ENCODE measurements at places on chromosomes 7 and 10. TPM values are rescaled to one million over a fixed set of nuclear protein-coding genes. Genes with fewer than 3 reads are reported as not detected.

GATA3 gene
- total RNA-seq = 0.86 TPM

GOLGA7B gene
- 1.1 TPM for total RNA-seq

SLC26A4 gene
- total RNA-seq = not detected

HOGA1 gene
- 0.36 TPM for total RNA-seq

TMEM213 gene
- total RNA-seq = not detected

UBTD1 gene
- total RNA-seq = 23.5 TPM

PLXNA4 gene
- total RNA-seq = not detected

Data from HT-29 (cell line).